ENCODE measurements at places on chromosomes 5 and 9. TPM values are rescaled to one million over a fixed set of nuclear protein-coding genes. Genes with fewer than 3 reads are reported as not detected.

The GRM6 gene
- total RNA-seq: not detected

The GGTA1 gene
- total RNA-seq: 2.6 TPM

The IFNE gene
- total RNA-seq: not detected

The SYNPO gene
- 128 TPM for total RNA-seq
